Liver (tissue), 10 donors: ENCODE measurements at places on chromosomes 16 and 17.

DNA sequence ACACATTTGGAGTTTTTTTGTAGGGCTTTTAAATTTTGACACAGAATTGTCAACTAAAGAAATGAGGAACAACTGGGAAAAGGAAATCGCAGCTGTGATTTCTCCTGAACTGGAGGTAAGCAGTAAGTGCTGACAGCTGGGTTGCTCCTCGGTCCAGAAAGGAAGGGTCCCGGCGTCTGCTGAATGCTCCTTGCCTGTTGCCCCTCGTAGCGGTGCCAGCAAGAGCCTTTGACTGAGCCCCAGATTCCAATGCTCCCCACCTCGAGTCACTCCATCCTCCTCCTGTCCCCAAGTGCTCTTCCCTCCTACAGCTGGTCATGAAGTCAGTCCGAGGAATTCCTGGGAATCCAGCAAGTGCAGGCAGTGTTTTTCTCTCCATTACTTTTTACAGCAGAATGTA, 32.0 kb upstream of the ENDOV start:
- no peak for DNase-seq

- DNase-seq: no peak
These were observed 2450.0 kb downstream of the TP53TG3F start for GRCh38 chr16:35909351-35909954.

GRCh38 chr17:75847614-75848522, 3.7 kb upstream of the UNC13D start:
- no peak for DNase-seq

DNA sequence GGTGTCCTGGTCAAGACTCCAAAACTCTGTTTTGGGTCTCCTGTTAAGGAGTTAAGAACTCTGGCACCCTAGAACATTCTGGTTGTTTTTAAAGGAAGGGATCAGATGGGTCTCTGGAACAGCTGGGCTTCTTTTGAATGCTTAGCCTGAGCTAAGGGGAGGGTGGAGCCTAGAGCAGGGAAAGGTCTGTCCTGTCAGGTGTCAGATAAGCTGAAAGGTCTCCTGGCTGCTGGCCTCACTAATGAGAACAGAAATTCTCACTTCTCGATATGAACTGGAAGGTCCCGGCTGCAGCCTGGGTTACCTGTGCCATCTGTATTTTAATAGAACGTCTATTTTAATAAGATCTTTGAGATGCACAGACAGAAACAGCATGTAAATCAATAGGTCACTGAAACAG, 69.0 kb downstream of the RAP1GAP2 start:
- DNase-seq: no peak

DNA sequence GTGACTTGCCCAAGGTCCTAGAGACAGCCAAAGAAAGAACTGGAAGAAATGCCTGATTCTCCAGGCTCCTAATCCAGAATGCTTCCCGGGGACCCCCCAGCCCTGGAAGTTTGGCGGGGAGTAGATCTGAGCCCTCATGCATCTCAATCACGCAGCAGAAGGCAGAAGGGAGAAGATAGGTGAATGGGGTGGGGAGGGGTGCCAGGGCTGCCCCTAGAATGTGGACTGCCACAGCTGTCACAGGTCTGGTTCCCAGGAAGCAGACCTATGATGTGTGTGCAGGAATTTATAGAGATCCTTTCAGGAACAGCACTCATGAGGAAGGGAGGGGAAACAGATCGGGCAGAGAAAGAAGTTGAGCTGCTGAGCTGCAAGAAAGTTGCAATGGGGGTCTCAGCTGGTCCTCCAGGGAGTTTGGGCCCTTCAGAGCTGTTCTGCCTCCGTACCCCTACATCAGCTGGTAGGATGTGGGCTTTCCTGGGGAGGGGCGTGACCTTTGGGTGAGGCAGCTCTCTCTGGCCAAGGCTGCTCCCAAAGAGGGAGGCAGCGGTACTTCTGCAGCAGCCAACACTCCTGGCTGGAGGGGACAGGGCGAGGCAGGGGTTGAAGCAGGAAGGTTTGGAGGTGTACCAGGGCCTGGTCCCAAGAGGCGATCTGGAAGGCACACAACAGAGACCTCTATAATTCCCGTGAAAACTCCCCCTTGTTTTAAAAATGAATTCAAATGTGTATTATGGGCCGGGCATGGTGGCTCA, 43.4 kb downstream of the DNAH9 start:
- DNase-seq: no peak

DNA sequence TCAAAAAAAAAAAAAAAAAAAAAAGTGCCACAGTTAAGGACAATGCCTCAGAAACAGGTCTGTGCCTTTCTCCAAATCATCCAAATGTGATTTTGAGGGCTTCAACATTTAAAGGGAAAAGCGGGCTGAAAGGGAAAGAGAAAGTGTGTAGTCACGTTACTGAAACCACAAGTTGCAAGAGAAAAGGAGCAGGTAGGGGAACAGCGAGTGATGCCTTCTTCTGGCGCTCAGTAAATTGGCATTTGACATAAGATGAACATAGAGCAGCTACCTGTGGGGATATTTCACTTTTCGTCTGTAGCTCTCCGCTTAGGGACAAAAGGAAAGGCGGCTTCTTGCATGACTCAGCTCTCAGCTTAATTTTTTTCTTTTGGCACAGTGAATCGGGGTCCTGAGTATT, 11.1 kb downstream of the CMTM2 start:
- DNase-seq: no peak

DNA sequence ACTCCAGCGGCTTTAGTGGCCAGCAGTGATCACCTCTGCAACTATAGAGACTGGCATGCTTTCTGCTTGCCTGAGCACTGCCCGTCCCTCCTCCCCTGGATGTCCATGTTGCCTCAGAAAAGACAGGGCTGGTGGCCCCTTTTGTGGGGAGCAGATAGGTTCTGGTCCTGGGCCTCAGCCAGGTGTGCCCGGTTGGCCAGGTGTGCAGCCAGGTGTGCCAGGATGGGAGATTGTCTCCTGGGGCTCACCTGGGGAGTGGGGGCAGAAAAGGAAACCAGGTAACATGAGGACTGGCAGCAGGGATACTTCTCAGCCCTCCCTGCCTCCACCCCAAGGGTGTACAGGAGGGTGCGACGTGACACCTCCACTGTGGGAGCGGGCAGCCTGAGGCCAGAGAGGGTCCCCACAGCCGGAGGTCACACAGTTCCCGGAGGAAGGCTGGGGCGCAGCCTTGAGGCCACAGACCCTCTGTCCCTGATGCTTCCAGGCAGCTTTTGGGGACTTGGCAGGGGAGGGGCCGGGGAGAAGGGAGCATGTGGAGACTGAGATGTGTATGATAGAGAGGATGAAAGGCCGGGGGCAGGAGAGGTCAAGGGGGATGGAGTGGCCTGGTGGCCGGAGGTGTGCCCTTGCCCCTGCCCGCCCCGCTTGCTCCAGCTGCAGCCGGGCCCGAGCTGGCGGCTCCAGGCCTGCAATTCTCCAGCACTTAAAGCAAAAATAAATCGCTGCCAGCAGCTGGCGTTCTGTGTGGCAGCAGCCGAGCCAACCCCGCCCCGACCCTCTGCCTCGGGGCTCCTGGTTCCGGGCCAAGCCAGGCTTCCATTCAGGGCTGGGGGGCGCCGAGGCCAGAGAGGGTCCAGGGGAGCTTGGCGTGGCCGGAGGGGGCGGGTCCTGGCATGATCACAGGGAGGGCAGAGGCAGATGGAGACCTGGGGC, 6.7 kb downstream of the KCNJ12 start:
- DNase-seq: no peak

DNA sequence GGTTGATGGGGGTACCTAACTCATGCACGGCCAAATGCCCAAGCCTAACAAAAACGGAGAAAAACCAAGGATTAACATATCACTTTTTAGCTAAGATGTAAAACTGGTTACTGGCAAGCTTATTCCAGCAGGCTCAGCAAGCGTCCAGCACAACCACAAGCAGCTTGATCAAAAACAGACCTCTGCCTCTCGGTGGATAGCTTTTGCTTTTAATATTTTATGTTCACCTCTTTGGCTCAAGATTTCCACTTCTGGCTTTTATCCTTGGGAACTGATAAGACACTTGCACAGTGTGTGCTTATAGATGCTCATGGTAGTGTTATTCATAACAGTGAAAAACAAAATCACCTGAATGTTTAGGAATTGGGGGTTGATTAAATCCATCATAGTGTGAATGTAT, 206.9 kb upstream of the CACNG5 start:
- DNase-seq: no peak

DNA sequence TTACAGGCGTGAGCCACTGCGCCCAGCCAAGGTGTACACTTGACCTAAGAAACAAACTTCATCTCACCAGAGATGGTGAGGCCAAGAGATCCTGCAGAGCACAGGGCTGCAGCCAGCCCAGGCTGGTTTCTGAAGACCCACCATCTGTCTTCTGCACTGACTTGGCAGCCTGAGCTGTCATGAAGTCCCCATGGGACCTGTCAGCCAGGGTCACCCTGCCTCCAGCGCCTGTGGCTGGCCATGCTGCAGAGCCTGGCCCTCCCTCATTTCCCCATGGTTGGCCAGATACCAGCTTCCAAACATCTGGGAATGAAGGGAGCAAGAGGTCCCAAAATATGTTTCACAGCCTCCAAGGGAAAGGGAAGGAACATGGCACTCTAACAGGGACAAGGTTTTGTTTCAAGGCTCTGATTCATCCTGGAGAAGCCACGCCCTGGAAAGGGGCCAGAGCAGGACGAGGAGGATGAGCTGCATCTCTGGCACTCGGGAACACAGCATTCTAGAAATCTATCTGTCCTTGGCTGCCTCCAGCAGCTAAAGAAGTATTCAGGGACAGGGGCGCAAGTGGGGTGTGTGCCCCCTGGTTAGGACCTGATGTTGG, 45.3 kb downstream of the DDX19A start:
- no peak for DNase-seq

- DNase-seq: no peak
These were observed 694 bp upstream of the TBCD start for GRCh38 chr17:82751171-82751570.

DNA sequence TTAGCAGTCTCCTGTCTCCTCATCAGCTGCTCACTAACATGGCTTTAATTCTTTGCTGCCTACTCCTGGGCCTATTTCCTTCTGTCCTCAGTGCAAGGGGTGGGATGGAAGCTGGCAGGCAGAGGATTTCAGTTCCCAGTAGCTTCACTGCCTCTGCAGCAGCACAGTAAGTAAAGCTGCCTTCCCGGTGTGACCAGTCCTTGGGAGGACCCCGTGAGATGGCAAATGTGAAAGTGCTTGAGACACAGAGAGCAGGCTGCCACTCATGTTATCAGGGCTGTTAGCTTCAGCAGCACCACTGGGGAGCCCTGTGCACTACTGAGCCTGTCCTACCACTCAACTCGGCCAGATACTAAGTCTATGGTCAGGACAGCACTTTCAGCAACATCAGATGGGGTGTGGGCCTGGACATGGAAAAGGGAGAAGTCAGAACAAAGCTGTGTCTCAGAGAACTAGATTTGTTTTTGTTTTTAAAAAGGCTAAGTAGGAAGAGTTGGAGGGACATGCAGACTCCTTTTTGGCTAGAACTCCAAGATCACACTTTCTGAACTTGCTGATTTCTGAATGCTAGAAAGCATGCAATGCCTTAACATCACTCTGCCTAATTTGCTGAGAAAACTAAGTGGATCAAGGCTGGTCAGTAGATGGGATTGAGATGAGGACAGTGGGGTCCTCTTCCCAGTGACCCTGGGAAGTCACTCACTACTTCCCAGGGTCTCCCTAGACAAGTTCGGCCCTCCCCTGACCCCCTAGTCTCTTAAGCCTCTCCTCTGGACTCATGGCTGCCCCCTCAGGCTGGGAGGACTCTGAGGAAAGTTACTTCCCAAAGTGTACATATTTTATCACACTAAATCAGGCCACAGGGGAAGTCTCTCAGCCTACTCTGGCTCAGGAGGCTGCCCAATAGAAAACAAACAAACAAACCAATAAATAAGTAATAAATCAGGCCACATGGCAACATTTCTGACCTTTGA, 1.1 kb downstream of the ACSF2 start:
- DNase-seq: no peak

DNA sequence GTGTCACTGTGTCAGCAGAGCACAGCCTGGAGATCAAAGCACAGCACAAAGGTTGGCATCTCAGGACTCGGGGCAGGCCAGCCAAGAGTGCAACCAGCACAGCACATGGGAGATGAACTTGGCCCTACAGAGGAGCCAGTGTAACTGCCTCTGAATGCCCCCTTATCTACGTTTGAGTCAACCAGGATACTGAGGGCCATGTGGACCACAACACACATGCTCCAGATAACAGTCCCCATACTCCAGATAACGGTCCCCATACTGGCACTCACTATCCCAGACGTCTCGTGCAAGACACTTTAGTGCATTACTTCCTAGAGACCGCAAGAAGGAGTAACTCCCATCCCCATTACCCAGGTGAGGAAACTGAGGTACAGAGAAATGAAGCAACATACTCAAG, 88.2 kb downstream of the XYLT1 start:
- no peak for DNase-seq

DNA sequence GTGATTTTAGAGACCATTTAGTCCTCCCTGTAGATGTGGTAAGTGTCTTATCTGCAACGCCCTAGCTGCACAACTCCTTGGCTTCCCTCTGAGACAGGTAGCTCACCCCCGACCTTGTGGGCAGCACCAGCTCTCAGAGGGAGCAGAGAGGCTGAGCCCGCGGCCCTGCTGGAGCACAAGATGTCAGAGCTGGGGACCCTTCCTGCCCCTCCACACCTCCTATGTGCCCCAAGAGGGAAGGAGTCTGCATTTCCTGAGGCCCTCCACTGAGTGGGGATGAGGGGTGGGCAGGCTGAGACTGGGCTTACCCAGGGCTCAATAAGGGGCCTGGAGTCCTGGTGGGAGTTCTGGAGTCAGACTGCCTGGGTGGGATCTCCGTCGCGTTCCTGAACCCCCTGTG, 12.2 kb upstream of the ADGRG1 start:
- DNase-seq: no peak

DNA sequence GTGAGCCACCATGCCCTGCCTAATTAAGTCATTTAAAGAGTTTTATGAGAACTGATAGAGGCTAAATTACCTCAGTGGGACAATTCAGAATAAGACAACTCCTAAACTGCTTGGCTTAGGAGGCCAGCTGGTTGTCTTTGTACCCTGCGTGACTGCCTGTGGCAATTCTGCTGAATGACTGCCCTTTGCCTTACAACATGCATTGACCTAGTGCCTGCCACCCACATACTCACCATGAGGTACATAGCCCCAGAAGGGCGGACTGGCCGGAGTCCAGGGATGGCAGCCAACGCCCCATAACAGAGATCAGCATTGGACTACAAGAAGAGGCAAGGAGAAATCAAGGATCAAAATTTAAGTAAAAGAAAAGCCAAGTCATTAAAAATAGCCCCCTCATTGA, 7.3 kb downstream of the TAT start:
- DNase-seq: no peak
